ENCODE measurements at places on chromosomes 4 and X. TPM values are rescaled to one million over a fixed set of nuclear protein-coding genes. Genes with fewer than 3 reads are reported as not detected.

DNA sequence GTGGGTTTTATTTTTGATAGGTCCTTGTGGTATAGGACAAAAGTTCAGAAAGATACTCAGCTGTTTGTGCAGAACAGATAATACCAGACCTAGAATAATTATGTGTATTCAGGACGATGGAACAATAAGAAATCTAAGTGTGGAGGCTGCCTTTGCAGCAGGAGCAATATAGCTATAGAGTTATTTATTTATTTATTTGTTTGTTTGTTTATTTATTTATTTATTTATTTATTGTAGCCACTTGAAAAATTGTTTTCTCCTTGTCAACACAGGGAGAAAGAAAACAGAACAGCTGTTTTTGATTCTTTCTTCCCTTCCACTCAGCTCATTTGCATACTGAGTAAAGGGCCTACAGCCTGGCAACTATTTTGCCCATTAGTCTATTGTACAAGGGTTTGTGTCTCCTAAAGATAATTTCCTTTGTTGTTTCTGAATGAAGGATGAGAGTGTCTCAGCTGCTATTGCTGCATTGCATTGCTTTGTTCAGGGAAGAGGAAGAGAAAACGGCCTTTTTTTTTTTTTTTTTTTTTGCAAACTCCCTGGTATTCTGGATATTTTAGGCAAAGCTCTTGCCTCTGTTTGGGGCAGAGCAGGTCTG is 56.0 kb upstream of the ESX1 start:
- DNase-seq, result no peak

GRCh38 chrX:85052205-85052604 is 48.5 kb downstream of the APOOL start:
- DNase-seq, result no peak

DNA sequence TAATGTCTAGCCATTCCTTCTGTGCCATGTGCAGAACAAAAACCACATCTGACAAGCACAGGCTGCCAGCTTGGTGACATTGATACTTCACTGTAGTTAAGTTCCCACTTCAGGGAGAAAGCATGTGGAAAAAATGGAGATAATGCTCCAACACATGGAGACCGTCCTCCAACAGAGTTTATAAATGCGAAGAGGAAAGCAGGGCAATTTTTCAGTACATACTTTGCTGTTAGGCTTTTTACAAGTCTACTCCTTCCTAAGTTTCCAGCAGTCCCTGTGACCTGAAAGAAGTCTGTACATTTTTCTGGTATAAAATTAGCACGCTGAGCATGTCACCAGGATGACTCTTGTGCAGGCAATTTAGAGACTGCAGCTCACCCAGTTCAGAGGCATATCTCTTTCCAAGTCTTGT is 766.9 kb upstream of the IGFBP7 start:
- DNase-seq, result no peak

The UGT2A3 gene
- total RNA-seq, result not detected

The METAP1 gene
- total RNA-seq, result 36.9 TPM

The JCHAIN gene
- total RNA-seq, result 2.2 TPM
